ENCODE measurements at places on chromosomes 2 and 18. TPM values are rescaled to one million over a fixed set of nuclear protein-coding genes. Genes with fewer than 3 reads are reported as not detected.

- no peaks in the 10 kb centered on the region for H3K4me1 ChIP-seq
- H3K36me3 ChIP-seq, result peaks cover 19% of the 10 kb centered on the region
- H3K27ac ChIP-seq, result no peak overlapping the region
- no peaks in the 10 kb centered on the region for H3K27me3 ChIP-seq
Observed at GRCh38 chr2:86764661-86765309, 25.9 kb downstream of the CD8A start.

DNA sequence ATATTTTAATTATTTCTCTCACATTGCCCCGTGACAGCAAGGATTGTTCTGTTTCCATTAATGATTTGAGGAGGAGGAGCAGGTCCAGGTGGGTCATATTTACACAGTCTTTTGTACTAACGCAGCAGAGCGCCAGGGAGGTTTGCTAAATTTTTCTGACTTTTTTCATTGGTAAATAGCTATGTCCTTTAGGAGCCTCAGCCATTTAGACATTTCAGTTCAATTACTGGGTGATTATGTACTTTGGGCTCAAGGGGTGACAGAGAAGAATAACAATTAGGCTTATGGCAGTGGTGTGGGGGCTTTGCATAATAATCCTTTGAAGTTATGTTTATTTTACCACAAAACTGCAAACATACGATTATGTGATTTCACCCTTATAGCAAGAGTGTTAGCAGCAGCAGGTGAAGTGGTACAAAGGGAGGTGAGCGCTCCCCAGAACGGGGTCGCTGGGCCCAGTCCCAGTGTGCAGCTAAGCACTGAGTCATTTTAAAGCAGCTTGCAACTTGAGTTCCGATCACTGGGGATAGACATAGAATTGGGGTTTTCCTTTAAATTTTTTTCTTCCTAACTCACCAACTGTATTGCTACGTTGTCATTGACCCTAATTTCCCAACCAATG lies 80.3 kb downstream of the TSHZ1 start:
- no peak overlapping the region for H3K27ac ChIP-seq
- H3K4me3 ChIP-seq, result no peak overlapping the region
- H3K4me1 ChIP-seq, result no peaks in the 10 kb centered on the region
- no peaks in the 10 kb centered on the region for H3K27me3 ChIP-seq
- no peaks in the 10 kb centered on the region for H3K36me3 ChIP-seq
- no peak for DNase-seq

DNA sequence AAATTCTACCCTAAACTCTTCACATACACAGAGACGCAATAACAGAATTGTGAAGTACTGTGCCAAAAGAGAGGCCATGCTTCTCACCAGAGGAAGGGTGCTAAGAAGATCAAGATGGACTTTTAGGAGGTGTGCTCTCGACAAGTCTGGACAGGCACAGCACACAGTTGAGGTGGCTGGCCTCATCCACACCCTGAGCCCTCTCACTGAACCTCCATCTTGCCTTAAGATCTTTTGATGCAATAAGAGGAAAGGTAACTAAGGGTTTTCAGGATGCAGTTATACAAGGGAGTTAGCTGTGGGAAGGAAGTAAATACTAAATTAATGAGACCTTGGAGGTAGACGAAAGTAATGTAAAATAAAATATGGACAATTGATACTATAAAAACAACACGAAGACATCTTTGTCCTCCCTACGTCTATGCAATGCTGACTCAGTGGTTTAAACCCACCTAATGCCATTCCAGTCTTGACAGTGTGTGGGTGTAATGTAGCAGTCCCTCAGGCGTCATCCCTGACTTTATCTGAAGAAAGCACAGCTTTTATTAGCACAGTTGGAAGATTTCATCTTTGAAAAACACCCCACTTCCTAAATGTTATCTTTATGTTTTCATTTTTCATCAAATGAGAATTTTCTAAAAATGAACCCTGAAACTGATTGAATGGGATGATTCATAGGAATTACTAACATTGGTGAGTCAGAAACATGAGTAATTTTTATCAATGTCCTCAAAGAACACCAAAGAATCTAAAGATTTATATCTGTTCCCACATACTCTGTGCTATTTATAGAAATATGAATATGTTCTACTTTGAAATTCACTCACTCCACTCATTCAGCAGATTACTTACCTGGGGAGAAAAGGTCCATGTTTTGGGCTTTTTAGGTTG lies 34.0 kb upstream of the MALL start:
- H3K4me1 ChIP-seq, result no peaks in the 10 kb centered on the region
- H3K27ac ChIP-seq, result no peak overlapping the region
- H3K36me3 ChIP-seq, result no peaks in the 10 kb centered on the region

DNA sequence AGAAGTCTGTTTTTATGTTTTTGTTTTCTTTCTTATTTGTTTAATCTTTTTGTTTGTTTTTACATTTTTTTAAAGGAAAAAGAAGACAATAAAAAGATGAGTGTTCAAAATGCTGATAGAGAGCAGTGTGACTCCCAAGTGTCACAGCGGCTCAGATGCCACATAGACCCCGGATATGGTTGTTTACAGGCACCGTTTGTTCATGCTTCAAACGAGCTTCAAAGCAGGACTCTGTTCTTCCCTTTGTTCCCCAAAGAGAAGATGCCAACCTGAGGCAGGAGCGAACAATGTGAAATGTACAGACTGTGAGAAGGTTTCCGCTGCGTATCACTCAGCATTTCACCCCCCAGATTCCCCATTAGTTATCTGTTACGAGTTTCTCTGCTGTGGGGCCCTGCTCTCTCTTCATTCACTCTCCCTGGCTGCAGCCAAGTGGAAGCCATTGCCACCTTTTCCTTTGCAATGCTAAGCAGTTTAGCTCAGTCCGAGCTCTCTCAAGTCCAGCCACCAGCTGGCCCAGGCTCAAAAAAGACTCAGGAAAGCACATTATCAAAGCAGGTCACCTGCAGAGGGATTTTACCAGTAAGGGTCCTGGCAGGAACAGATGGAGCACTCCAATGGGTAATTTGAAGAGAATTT lies 36.4 kb upstream of the PHLPP1 start:
- no peak overlapping the region for H3K27ac ChIP-seq
- no peaks in the 10 kb centered on the region for H3K36me3 ChIP-seq
- no peak for DNase-seq

- no peaks in the 10 kb centered on the region for H3K4me1 ChIP-seq
- DNase-seq, result no peak
- H3K27me3 ChIP-seq, result no peaks in the 10 kb centered on the region
- no peak overlapping the region for H3K27ac ChIP-seq
Observed at GRCh38 chr2:147223119-147223518, 621.7 kb upstream of the ACVR2A start.

GRCh38 chr2:222799262-222799918 lies 61.4 kb upstream of the ACSL3 start:
- H3K4me3 ChIP-seq, result no peak overlapping the region
- H3K27me3 ChIP-seq, result no peaks in the 10 kb centered on the region
- peaks cover 2% of the 10 kb centered on the region for H3K4me1 ChIP-seq
- DNase-seq, result no peak
- H3K36me3 ChIP-seq, result no peaks in the 10 kb centered on the region
- no peak overlapping the region for H3K27ac ChIP-seq

- H3K27ac ChIP-seq, result no peak overlapping the region
- no peaks in the 10 kb centered on the region for H3K36me3 ChIP-seq
- no peak for DNase-seq
- H3K4me1 ChIP-seq, result no peaks in the 10 kb centered on the region
Observed at GRCh38 chr18:27855486-27855885, 321.4 kb downstream of the CDH2 start.

GRCh38 chr2:22491442-22491841 lies 893.5 kb upstream of the KLHL29 start:
- H3K36me3 ChIP-seq, result no peaks in the 10 kb centered on the region
- H3K4me3 ChIP-seq, result no peak overlapping the region
- no peak overlapping the region for H3K27ac ChIP-seq
- H3K27me3 ChIP-seq, result peaks cover 2% of the 10 kb centered on the region

DNA sequence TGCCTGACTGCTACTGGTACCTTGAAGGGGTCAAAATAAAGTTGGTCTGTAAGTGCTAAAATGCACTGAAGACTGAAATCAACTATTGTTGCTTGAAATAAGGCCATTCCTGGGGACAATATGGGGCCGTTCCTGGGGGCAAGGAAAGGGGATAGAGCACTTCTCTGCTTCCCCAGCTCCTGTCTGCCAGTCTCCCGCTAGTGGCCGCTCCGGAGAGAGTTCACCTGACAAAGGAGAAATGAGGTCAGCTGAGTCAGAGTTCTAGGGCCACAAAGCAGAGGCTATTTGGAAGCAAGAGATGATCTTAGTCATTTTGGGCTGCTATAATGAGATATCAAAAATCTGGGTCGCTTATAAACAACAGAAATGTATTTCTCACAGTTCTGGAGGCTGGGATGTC lies 345.9 kb downstream of the TSN start:
- no peak for DNase-seq
- no peaks in the 10 kb centered on the region for H3K27me3 ChIP-seq
- no peak overlapping the region for H3K27ac ChIP-seq
- H3K36me3 ChIP-seq, result no peaks in the 10 kb centered on the region
- no peak overlapping the region for H3K4me3 ChIP-seq

DNA sequence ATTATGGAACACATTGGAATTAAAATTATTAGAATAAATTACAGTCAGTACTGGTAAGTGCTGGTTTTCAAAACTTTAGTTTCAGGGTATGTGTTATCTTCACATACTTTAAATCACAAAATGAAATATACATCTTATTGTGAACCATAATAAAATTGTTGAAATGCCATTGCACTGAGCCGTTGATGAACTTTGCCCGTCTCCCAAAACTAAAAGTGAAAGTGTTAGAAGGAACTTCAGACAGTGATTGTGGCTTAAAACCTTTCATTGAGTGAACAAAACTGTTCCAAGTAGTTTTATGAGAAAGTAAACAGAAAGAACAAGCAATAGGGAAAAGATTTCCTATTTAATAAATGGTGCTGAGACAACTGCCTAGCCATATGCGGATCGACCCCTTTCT lies 811.6 kb downstream of the PLCL1 start:
- no peak overlapping the region for H3K4me3 ChIP-seq
- no peak overlapping the region for H3K27ac ChIP-seq
- no peak for DNase-seq
- H3K27me3 ChIP-seq, result no peaks in the 10 kb centered on the region

GRCh38 chr2:191682126-191682525 lies 4.2 kb downstream of the NABP1 start:
- no peaks in the 10 kb centered on the region for H3K27me3 ChIP-seq
- H3K27ac ChIP-seq, result no peak overlapping the region
- no peak overlapping the region for H3K4me3 ChIP-seq
- H3K4me1 ChIP-seq, result no peaks in the 10 kb centered on the region
- no peak for DNase-seq

- H3K4me3 ChIP-seq, result no peak overlapping the region
- H3K27ac ChIP-seq, result no peak overlapping the region
- DNase-seq, result no peak
- H3K4me1 ChIP-seq, result no peaks in the 10 kb centered on the region
Observed at GRCh38 chr2:100046961-100047947, 95.1 kb downstream of the AFF3 start.

- peaks cover 11% of the 10 kb centered on the region for H3K4me1 ChIP-seq
- DNase-seq, result no peak
- H3K27me3 ChIP-seq, result no peaks in the 10 kb centered on the region
- H3K36me3 ChIP-seq, result 0 out of 2 replicates have a peak, but pooled peaks cover 2% of the 10 kb centered on the region
- H3K4me3 ChIP-seq, result no peak overlapping the region
Observed at GRCh38 chr18:58347135-58347534, 281.8 kb downstream of the ALPK2 start.

- H3K4me3 ChIP-seq, result no peak overlapping the region
- H3K4me1 ChIP-seq, result no peaks in the 10 kb centered on the region
- DNase-seq, result no peak
- H3K36me3 ChIP-seq, result no peaks in the 10 kb centered on the region
- no peaks in the 10 kb centered on the region for H3K27me3 ChIP-seq
Observed at GRCh38 chr18:49098386-49098785, 147.6 kb upstream of the SMAD7 start.

- H3K4me1 ChIP-seq, result no peaks in the 10 kb centered on the region
- H3K27ac ChIP-seq, result no peak overlapping the region
- DNase-seq, result no peak
- no peak overlapping the region for H3K4me3 ChIP-seq
- no peaks in the 10 kb centered on the region for H3K36me3 ChIP-seq
Observed at GRCh38 chr2:168538534-168538933, 82.5 kb downstream of the CERS6 start.

DNA sequence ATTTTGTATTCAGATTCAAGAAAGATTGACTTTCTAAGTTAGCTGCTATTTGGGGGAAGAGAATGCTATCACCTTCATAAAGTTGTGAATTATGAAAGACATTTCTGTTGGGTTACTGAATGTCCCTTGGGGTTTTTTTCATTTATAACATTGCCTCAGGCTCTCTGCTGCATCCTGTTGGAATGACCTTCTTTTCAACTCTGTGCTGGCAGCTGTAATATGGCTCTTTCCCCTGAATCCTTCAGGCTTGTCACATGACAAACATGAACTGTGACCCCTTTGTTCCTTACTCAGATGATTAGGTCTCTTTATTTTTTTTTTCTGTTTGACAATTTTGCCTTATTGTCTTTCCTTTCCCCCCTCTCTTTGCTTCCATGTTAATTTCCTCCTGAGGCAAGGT lies 159.8 kb downstream of the TAF4B start:
- peaks cover 4% of the 10 kb centered on the region for H3K36me3 ChIP-seq
- no peak overlapping the region for H3K4me3 ChIP-seq
- H3K27ac ChIP-seq, result no peak overlapping the region
- H3K4me1 ChIP-seq, result no peaks in the 10 kb centered on the region
- no peaks in the 10 kb centered on the region for H3K27me3 ChIP-seq
- DNase-seq, result no peak

DNA sequence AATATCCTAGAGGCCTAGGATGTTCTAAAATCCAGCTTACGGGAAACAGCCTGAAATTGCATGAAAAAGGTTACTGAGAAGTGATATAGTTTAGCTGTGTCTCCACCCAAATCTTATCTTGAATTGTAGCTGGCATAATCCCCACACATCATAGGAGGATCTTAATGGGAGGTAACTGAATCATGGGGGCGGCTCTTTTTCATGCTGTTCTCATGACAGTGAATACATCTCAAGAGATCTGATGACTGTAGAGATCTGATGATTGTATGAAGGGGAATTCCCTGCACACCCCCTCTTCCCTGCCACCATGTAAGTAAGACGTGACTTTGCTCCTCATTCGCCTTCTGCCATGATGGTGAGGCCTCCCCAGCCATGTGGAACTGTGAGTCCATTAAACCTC lies 385.6 kb upstream of the ID2 start:
- no peaks in the 10 kb centered on the region for H3K36me3 ChIP-seq
- no peak overlapping the region for H3K27ac ChIP-seq
- no peaks in the 10 kb centered on the region for H3K27me3 ChIP-seq
- H3K4me1 ChIP-seq, result no peaks in the 10 kb centered on the region

CHRND gene
- not detected for total RNA-seq

IDH1 gene
- 379 TPM for total RNA-seq

BOK gene
- 33.7 TPM for total RNA-seq

MPP4 gene
- not detected for total RNA-seq

PLA2R1 gene
- total RNA-seq, result 2.2 TPM

DPYSL5 gene
- 16.3 TPM for total RNA-seq

CNGA3 gene
- total RNA-seq, result not detected

ORMDL1 gene
- 51.6 TPM for total RNA-seq

FABP1 gene
- not detected for total RNA-seq

CFAP210 gene
- 0.86 TPM for total RNA-seq

ATOH8 gene
- total RNA-seq, result 0.54 TPM

GREB1 gene
- total RNA-seq, result 41.7 TPM

ZC3H8 gene
- total RNA-seq, result 7.1 TPM

FMNL2 gene
- total RNA-seq, result 45.1 TPM
